Activated T-cell treated with anti-CD3 and anti-CD28 coated beads, Interleukin-2, amount 50 U/mL, for 48 hours (primary cell): ENCODE measurements at places on chromosomes 12 and 14.

- DNase-seq, result no peak
Measured at GRCh38 chr12:132124766-132125425, 19.2 kb downstream of the DDX51 start.

DNA sequence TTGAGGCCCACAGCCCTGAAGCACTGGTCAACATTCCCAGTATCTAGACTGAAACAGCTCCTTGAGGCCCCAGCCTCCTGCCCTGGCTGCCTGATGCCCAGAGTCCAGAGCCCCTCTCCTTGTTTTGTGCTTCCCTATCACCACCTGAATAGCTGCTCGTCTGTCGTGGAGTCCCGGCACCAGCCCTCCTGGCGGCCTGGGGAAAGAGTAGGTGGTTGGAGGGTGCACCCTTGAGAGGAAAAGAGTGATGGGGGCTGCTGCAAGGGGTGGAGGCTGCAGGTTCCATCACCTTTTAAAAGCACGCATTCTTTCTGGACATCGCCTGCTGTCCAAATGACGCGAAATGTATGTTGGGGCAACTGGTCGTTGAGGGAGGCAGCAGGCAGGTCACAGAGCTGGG, 3.2 kb downstream of the RABGGTA start:
- no peak for DNase-seq

DNA sequence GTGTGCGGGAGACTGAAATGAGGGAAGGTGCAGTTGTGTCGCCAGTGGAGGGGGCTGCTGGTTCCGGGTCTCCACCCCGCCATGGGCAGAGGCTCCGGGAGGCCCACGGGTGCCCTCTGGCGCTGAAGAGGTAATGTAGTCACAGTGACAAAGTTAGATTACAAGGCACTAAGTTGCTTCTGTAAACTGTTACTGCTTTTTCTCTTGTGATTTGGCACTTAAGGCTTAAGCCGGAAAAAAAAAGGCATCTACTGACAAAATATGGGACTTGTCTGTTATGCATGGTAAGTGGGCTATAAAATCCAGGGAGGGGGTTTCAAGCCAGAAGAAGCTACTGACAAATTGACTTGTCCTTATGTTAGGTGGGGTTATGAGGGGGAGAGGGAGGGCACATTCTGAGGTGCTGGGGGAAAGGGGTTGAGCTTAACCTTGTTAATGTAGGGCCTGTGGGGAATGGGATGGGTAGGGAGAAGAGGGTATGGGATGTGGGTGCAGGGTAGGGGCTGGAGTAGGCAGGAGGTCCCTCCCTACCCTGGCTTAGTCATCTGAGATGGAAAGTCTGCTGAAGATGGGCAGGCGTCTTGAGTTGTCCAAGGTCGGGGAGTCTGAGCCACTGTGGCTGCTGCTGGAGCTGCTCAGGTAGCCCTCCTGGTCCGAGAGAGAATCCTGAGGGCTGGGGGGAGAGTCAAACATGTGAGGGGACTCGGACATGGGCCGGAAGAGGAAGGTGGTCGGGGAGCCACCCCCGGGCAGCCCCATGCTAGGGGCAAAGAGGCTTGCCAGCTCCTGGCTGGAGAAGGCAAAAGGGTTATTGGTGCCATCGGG, 3.7 kb downstream of the ZFP36L1 start:
- peak; percentile 90 for DNase-seq

- no peak for DNase-seq
Measured at GRCh38 chr12:103181366-103182152, 224.1 kb downstream of the ASCL1 start.

GRCh38 chr14:32472512-32473463, 143.7 kb downstream of the AKAP6 start:
- no peak for DNase-seq

DNA sequence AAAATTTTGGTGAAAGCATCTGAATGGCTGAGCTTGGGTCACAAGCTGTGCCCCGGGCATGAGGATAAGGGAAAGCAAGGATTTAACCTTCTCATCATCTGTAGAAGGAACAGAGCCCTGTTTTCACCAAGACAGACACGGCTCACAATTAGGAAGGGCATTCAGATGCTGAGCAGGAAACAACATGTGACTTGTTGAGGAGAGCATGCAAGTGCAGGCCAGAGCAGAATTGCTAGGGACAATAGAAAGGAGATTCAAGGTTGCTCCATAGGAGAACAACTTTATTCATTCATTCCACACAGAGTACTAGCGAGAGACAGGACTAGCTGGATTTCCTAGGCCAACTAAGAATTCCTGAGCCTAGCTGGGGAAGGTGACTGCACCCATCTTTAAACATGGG, 14.6 kb upstream of the RILPL1 start:
- DNase-seq, result no peak

DNA sequence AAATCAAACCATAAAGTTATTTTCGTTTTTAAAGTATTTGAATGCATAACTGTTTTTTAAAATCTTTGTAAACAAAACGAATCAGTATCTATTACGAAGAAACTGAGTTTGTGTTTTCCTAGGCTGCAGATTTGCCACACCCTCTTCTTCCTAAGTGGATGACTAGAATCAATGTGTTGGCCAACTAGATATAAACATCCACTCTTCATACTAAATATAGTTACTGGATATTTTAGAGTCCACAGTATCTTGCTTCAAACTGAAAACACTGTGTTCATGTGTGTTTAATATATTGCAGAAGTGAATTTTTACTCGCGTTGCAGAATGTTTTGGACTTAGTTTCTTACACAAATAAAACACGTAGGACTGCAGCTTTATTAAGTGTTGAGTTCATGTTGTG, 63.2 kb downstream of the KLHL28 start:
- no peak for DNase-seq

GRCh38 chr12:11749943-11750690, 100.6 kb downstream of the ETV6 start:
- DNase-seq, result no peak

GRCh38 chr14:81157431-81157830, 63.3 kb downstream of the GTF2A1 start:
- DNase-seq, result no peak

- DNase-seq, result peak; percentile 67
Measured at GRCh38 chr14:67674139-67674479, 323 bp downstream of the VTI1B start.

DNA sequence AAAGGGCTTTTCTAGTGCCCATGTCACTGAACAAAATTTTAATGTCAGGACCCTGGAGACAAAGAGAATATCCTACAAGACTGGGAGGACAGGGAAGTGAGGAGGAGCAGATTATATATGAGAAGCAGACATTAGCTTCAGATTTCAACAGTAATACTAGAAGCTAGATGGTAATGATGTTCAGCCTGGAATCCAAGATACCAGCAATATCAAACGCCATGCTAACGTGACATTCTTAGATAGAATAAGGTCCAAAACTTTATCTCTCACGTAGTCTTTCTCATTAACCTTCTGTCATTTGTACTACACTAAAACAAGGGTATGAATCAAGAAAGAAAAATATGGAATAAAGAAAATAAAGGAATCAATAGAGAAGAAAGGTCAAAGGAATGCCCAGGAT, 18.7 kb downstream of the SOS2 start:
- DNase-seq, result no peak

DNA sequence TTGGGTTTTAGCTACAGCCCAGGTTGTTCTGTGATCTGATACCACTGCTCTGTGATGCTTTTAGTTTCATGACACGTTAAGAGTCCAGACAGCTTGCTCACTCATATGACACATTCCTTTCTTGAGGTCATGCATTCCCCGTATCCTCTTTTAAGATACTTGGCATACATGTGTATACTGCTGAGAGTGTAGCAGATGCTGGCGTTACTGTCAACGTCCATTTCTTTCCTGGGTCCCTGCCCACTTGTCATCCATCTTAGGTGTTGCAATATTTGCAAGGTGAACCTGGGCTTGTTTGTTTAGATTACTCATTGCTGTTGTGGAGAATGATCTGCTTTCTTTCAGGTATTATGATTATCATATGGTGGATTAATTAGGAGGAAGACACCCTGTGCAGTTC, 9.1 kb upstream of the EMP1 start:
- no peak for DNase-seq

- DNase-seq, result no peak
Measured at GRCh38 chr14:89947344-89947743, 7.2 kb downstream of the EFCAB11 start.

- DNase-seq, result no peak
Measured at GRCh38 chr14:77892381-77892871, 92.5 kb downstream of the ADCK1 start.

DNA sequence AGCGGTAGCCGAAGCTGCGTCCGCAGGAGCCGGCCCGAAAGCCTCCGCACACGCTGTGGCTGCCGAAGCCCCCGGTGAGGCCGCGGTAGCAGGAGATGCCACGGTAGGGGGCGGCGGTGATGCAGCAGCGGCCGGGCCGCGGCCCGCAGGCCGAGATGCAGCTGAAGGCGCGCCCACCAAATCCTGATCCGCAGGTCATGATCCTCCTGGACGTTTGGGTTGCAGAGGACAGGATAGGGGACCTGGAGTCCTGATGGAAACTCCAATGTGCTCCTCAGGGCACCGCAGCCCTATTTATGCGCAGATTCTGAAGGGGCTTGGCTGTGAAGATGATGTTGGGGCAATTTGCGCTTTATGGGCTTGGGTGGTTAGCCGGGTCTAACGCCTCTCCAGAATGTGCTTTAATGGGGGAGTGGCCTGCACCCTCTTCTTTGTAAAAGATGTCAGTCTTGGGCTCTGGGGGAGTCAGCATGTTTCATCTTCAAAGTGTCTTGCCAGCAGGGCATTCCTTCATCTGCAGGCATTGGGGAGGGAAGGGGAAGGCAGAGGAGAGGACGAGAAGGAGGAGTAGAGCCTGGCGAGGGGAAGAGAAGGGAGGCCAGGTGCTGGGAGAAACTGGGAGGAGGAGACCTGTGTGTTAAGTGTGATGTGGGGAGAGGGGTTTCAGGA, at the start of gene KRT81:
TSS of gene KRT81 (minus strand) at position 268 of the 669 bp plus-strand sequence. CDS start at position 199, 69 bp downstream.
- peak; percentile 10 for DNase-seq

- DNase-seq, result no peak
Measured at GRCh38 chr14:70654632-70655031, 12.9 kb downstream of the TTC9 start.

DNA sequence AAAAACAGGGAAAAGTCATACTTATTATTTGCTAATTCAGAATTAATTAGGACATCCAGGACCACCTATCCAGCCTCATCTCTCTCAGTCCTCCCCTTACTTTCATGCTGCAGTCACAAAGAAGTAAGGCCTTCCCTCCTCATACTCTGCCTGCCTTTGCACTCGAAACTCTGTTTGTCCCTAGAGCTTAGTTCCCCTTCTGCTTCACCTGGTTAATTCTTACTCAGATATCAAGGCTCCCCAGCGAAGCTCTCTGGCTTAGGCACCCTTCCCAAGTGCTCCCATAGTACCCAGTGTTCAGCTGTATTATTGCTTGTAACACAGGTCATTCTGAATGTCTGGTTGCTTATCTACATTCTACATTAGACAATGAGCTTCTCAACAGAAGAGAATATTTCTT, 81.3 kb downstream of the ERGIC2 start:
- DNase-seq, result no peak

DNA sequence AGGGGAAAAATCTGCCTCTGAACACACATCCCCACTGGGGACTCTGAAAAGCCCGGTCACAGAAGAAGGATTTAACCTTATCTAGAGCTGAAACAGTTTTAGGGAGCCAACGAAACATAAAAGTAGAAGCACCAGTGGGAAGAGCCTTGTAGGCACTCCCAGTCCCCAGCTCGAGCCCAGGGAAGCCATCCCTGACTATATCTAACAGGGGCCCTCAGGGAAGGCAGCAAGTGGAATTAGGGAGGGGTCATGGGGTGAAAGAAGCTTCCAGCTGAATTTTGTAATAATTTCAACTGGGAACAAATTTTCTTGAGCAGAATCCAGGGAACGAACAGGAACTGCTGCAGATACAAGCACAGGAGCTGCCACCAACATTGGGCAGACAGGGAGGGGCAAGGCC, 127.8 kb downstream of the BMP4 start:
- DNase-seq, result no peak

DNA sequence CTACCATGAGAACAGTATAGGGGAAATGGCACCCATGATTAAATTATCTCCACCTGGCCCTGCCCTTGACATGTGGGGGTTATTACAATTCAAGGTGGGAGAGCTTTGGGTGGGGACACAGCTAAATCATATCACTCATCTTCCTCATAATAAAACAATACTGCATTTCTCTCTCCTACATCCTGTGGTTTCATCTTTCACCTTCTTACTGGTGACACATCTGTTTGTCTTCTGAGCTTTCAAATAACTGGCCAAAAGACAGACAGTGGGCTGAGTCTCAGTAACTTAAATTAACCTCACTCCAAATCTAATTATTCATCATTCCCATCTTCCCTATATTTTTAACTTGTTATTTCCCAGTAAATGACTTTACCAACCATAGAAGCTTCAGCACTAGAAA, 729.7 kb upstream of the USP15 start:
- no peak for DNase-seq

DNA sequence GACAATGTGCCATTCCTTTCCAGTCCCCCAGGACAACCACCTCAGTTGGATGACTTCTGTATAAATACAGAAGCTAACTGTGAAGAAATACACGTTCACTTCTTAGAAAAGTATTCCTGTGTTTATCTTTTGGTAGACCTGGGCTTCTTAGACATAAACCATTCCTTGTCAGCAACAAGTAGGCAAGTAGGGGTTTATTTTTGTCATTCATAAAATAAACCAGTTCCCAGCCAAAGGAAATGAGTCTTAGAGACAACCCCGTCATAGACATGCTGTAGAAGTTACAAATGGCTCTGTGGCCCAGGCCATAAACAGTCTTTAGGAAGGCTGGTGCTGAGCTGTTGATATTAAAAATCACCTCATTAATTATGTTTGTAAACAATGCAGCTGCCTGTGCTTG, 243.2 kb downstream of the SPTSSA start:
- no peak for DNase-seq

GRCh38 chr12:116896411-116896924, 14.3 kb upstream of the FBXW8 start:
- DNase-seq, result no peak

DNA sequence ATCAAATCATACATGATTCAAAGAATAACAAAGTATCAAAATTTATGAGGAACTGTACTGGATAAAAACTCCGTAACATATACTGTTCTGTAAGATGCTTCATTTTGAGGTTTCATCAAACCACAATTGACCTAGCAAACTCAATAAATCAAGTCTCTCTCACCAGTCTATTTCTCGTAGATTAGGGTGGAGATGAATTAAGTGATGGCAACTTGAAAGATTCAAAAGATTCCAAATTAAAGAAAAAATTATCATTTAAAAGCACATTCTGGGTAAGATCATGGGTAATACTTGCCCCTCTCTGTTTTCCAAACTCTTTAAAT, 74.4 kb downstream of the PAPLN start:
- DNase-seq, result no peak

DNA sequence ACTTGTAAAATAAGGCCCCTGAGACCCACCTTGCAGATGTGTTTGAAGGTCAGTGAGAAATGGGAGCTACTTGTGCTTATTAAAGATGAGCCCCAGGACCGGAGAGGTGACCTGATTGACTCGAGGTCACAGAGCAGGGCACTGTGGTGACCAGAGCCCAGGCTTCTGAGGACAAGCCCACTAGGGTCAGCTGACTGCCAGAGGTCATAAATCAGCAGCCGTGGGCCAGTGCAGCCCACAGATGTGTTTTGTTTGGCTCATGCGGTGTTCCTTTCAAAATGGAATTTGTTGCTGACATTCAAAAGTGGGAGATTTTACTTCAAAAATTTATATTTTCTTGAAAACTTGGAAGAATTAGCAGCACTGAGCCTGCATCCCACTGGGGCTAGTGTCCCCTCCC, 24.5 kb downstream of the JDP2 start:
- no peak for DNase-seq

GRCh38 chr14:87108726-87109125, 884.3 kb downstream of the GALC start:
- DNase-seq, result no peak

GRCh38 chr14:96189281-96189711, 15.3 kb upstream of the BDKRB2 start:
- DNase-seq, result no peak
